ENCODE measurements at places on chromosomes 16 and 17. TPM values are rescaled to one million over a fixed set of nuclear protein-coding genes. Genes with fewer than 3 reads are reported as not detected.

The HSF5 gene
- polyA plus RNA-seq = not detected

The LAT gene
- 220 TPM for polyA plus RNA-seq

The CX3CL1 gene
- polyA plus RNA-seq = not detected

The PLA2G10 gene
- polyA plus RNA-seq = not detected

The KRT36 gene
- polyA plus RNA-seq = not detected

The RUNDC3A gene
- not detected for polyA plus RNA-seq

The FOXJ1 gene
- not detected for polyA plus RNA-seq

The NGFR gene
- polyA plus RNA-seq = 0.45 TPM

The CHST5 gene
- not detected for polyA plus RNA-seq

The HOXB7 gene
- polyA plus RNA-seq = 1.8 TPM

The KCNH6 gene
- not detected for polyA plus RNA-seq

The KRTAP1-5 gene
- polyA plus RNA-seq = not detected

The UTS2R gene
- not detected for polyA plus RNA-seq

The NPIPB6 gene
- 0.12 TPM for polyA plus RNA-seq

The SOX9 gene
- not detected for polyA plus RNA-seq

The ARHGAP23 gene
- not detected for polyA plus RNA-seq

The KRTAP3-2 gene
- not detected for polyA plus RNA-seq

The FOXL1 gene
- not detected for polyA plus RNA-seq

The ZG16 gene
- not detected for polyA plus RNA-seq

The NTN1 gene
- not detected for polyA plus RNA-seq

The HAS3 gene
- polyA plus RNA-seq = not detected

The CES5A gene
- not detected for polyA plus RNA-seq

The CBX1 gene
- polyA plus RNA-seq = 19.3 TPM

The KIFC3 gene
- 12.2 TPM for polyA plus RNA-seq

The TLCD1 gene
- not detected for polyA plus RNA-seq

The SPNS2 gene
- 0.26 TPM for polyA plus RNA-seq

The KRT25 gene
- not detected for polyA plus RNA-seq

The LGALS9B gene
- 22.3 TPM for polyA plus RNA-seq

The FAM83G gene
- polyA plus RNA-seq = 0.81 TPM

The AATK gene
- 0.52 TPM for polyA plus RNA-seq

The SMIM22 gene
- polyA plus RNA-seq = not detected

The AARS1 gene
- polyA plus RNA-seq = 47.1 TPM

The FBXO39 gene
- polyA plus RNA-seq = not detected

The SCIMP gene
- polyA plus RNA-seq = 5.9 TPM

The NPW gene
- not detected for polyA plus RNA-seq

The BAIAP3 gene
- not detected for polyA plus RNA-seq

The SLC2A4 gene
- not detected for polyA plus RNA-seq

The CCDC137 gene
- 21.7 TPM for polyA plus RNA-seq

The ADCY7 gene
- polyA plus RNA-seq = 97.6 TPM

Data from immature natural killer cell (primary cell).